NCI-H524 (cell line): ENCODE measurements at places on chromosomes 5 and 9.

DNA sequence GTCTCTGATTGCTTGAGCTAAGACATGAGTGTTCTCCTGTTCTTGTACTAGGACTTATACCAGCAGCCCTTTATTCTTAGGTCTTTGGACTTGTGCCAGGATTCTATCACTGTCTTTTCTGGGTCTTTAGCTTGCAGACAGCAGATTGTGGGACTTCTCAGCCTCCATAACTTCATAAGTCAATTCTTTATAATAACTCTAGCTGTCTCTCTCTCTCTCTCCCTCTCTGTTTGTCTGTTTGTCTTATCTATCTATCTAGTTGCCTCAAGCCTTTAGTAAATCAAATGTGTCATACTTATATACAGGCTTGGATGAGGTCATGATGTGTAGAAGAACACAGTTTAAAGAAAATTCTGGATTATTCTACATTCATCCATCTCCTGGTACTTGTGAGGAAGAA is 11.5 kb upstream of the ANKRD55 start:
- DNase-seq, result no peak

- no peak for DNase-seq
Measured at GRCh38 chr9:113398796-113399195, 2.3 kb downstream of the ALAD start.

DNA sequence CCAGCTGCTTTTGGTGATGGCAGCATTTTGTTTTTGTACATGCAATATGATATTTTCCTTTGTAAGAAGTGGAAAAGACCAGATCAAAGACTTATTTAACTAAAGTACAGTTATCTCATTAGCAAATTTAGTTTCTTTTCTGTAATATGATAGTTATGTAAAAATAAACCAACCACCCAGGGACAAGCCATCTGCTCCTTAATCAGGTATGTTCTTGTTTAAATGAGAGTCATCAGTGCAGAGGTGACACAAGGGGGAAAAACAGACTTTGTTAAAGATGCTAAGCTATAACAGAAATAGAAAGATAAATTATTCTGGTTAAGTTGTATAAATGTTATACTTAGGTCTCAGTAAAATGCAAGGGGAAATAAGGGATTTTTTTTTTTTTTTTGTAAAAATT is 805.7 kb upstream of the SEMA6A start:
- peak; percentile 96 for DNase-seq

- peak; percentile 11 for DNase-seq
Measured at GRCh38 chr9:122929796-122930354, 1.4 kb downstream of the ZBTB26 start.

- DNase-seq, result no peak
Measured at GRCh38 chr9:9352877-9353481, 1259.8 kb downstream of the PTPRD start.

GRCh38 chr5:4197151-4197550 is 601.5 kb downstream of the IRX1 start:
- no peak for DNase-seq

DNA sequence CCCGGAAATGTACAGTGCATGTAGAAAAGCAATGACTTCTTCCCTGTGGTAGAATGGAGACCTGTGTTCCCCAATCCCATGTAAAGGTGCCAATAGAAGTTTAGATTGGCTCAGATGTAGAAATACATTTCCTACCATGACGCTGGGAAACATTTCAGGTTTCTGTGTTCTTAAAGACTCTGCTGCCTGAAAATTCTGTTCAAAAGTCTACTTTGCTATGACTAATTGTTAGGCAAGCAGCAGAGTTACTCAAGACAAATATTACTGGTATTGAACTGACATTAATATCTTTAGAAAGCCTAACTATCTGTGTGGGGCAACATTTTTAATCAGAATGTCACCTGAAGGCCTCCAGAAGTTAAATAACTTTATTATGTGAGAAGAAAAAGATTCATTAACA is 75.5 kb upstream of the ELL2 start:
- DNase-seq, result no peak

GRCh38 chr5:55868846-55869245 is 17.7 kb downstream of the IL31RA start:
- no peak for DNase-seq

GRCh38 chr5:79521156-79521555 is 7.2 kb upstream of the HOMER1 start:
- no peak for DNase-seq

- DNase-seq, result no peak
Measured at GRCh38 chr9:32644698-32645097, 9.2 kb upstream of the TAF1L start.

- no peak for DNase-seq
Measured at GRCh38 chr5:108905805-108906204, 158.1 kb downstream of the FER start.

DNA sequence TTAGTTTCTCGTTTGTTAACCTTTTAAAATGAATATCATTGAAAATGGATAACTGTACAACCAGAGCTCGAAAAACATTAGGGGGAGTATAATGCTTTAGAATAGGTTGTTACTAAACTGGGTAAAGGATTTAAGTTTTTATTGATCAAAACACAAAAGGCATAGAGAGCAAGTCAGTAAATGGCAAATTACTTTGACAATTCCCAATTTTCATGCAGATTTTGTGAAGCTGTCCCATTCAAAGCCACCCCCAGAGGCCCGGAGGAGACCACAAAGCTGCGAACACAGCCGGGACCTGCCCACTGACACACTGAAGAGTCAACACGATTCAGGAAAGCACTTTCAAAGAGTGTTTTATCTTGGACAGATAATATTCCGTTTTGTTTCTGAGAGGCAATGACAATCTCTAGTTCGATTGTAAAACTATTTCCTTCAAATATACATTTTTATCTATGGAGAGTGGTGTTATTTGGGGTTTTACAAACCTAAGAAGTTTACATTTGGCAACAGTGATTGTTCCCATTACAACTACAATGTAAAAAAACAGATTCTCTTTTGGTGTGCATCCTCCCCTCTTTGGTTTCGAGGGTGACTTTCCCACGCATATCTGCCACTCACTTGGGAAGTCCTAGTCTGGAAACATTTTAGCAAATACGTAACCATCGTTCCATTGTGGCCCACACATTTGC is 182.6 kb upstream of the TBCA start:
- no peak for DNase-seq

GRCh38 chr9:90046317-90046861 is 441.6 kb downstream of the GADD45G start:
- no peak for DNase-seq

DNA sequence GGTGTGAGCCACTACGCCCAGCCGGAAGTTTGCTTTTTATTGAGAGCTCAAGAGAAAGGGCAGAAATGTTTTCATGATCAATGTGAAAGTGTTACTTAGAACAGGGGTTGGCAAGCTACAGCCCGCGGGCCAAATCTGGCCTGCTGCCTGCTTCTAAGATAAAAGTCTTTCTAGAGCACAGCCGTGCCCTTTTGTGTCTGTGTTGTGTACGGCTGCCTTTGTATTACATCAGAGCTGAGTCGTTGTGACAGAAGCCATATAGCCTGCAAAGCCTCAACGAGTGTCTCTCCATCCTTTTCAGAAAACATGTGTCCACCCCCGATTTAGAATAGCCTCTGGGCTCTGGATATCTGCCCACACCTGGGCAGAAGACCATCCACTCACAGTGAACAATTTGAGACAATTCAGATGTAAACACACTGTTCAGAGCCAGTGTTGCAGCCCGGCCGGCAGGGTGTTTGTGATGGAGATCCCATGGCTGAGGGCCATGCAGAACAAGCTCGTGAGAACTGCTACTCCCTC is 28.8 kb downstream of the AK8 start:
- DNase-seq, result no peak

- no peak for DNase-seq
Measured at GRCh38 chr5:135454946-135455345, 2.8 kb upstream of the TIFAB start.

- DNase-seq, result peak; percentile 2
Measured at GRCh38 chr5:133150909-133151544, 99.2 kb downstream of the HSPA4 start.

DNA sequence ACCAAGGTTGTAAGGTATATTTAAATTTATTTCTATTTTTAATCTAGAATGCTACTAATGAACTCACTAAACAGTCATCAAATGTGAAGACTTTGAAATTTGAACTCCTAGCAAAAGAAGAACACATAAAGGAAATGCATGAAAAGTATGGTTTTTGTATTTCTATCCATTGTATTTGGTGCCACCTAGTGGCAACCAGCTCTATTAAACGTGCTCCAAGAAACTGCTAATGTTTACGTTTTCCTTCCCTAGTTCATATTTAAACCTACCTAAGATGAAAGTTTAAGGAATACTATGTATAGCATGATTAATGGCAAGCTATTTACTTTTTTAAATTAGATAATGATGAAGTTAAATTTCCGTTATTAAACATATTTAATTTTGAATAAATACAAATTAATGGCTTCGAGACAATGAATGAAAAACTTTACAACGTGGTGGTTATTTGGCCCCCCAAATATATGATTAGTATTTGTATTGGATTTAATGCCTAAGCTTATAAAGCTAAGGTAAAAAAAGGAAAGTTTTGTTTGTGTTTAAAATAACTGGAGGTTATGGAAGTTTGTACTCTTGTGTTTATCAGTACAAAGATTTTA is 115.9 kb upstream of the SH3GL2 start:
- DNase-seq, result peak; percentile 2

- no peak for DNase-seq
Measured at GRCh38 chr9:31304576-31304975, 1079.9 kb upstream of the ACO1 start.

GRCh38 chr5:178486239-178486641 is 104.0 kb downstream of the COL23A1 start:
- DNase-seq, result no peak

DNA sequence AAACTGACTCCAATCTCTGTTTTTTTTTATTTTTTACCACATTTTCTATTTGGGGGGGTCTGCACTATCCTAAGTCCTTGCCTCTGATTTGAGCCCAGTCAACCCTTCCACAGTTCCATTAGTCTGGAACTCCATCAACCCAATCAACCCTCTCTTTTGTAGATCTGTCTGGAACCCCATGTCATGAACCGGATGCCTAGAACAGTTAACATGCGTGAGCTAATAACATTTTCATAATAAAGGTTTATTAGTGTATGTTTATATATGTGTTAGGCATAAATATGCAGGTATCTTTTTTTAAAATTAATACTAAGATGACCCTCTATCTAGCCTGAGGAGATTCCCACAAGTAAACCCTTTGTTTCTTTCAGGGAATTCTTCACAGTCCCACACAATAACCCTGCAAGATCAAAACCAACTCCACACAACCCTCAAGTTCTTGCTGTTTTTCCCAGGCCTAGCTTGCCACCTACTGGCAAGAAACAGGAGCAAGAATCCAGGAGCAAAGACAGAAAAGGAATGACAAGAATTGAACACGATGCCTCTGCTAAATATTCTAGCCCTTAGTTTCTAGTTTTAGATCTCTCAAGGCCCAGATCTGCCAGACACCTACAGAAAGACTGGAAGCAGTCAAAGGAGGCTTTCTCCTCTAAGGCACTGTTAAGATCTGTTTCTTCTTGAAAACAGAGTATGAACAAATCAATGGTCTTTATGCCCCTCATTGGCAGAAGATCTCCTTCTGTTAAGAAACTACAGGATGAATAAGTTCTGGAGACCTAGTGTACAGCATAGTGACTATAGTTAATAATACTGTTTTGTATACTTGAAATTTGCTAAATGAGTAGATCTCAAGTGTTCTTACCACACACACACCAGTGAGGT is 100.4 kb downstream of the TRIM36 start:
- DNase-seq, result peak; percentile 43

- DNase-seq, result peak; percentile 6
Measured at GRCh38 chr5:122999947-123000563, 36.5 kb downstream of the PPIC start.

DNA sequence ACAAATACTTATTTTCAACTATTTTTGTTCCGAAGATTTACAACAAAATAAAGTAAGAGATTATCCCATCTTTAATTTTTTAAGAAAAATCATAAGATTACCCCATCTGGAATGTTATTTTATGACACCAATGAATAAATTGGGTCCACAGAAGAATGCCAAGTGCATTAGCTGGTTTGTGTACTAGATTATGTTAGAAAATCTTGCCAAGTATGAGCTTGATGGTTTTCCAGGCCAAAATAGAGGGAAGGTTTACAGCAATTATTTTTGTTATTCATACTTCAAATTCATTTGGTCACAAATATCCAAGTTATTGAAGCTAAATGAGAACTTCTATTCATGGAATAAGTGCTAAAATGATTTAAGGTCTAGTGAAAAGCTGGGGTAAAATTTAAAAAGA is 109.4 kb upstream of the DMRTA1 start:
- DNase-seq, result no peak

GRCh38 chr5:23332650-23333251 is 174.7 kb upstream of the PRDM9 start:
- peak; percentile 54 for DNase-seq

DNA sequence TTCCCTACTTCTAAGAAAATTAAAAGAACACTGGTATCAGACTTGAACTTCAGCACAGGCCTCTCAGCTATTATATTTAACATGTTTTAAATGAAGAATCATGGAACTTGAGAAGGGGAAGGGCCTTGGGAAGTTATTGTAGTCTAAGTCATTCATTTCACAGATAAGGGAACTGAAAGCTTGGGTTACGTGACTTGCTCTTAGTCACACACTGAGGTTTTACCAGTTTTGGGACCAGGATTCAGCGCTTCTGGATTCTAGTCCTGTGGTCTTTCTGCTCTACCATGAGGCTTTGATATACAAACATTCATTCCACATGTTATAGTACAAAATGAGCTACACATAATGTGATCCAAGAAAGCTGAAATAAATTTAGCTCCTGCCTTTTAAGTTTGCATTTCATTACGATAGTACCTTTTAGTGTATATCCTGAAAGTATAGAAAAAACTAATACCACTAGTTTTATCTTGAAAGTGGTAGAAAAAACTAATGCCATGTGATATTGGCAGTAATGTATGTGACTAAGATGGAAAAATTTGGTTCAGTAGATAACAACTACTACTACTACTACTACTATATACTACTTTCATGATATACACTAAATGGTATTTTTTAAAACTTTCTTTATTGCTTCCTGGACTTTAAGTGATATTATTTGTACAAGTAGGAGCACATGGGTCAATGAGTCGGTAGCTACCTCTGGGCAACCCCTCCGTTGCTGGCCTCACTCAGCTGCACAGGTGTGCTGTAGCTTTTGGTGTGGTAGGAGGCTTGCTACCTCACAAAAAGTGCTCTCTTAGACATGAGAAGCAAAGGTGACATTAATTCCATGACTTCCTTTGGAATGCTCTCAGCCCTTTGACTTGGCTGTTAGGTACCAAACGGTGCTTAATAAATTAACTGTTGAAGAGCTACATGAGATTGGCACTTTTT is 40.7 kb downstream of the F2RL2 start:
- DNase-seq, result no peak

- no peak for DNase-seq
Measured at GRCh38 chr5:159884917-159885620, 31.2 kb upstream of the ADRA1B start.

- no peak for DNase-seq
Measured at GRCh38 chr9:18768951-18769622, 263.9 kb downstream of the SAXO1 start.
